T-helper 17 cell (primary cell): ENCODE measurements at places on chromosomes 1 and 21.

GRCh38 chr1:20958430-20958829 is 171.3 kb upstream of the HP1BP3 start:
- no peak for DNase-seq

DNA sequence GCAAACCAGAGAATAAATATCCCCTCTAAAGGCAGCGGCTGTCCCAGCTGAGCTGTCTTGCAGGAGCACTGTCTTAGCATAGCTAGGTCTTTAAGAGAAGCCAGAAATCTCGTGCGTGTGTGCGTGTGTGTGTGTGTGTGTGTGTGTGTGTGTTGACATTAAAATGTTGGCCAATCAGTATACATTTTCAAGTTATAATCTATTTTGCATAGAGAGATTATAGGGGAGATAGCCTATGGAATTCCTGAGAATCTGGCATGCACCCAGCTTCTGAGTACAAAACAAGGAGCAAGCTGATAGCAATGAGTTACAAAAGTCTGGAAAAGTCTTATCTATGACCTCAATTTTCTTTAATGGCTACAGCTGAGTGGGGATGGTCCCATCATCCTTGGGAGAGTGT is 17.7 kb downstream of the METTL13 start:
- DNase-seq = no peak

DNA sequence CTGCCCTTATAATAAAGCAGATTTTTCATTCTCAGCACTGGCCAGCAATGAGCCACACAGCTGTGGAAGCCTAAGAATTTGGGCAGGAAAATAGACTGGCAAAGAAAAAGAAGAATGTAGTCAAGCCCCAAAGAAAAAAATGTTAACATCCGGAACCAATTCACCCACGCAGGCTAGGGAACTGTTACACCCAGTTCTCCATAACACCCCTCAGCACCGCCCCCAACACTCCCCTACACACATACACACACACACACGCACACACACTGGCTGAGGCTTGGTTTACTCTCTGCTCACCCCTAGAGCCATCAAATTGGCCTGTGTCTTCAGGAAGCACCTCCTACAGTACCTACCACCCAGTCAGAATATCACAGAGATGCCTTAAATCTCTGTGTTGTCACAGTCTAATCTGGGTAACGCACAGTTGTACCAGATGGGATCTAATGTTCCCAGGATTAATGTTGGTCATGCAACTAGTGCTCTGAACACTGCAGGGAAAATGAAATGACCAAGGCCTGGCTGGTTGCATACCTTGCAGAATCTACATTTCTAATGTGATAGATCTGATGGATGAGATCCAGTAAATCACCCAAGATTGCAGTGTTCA is 14.5 kb downstream of the TBX15 start:
- no peak for DNase-seq

GRCh38 chr1:11539850-11540772 is 61.2 kb downstream of the DISP3 start:
- no peak for DNase-seq

- DNase-seq = no peak
Observed at GRCh38 chr1:29807689-29808088, 571.4 kb downstream of the PTPRU start.

- no peak for DNase-seq
Observed at GRCh38 chr1:183515002-183515689, 42.8 kb downstream of the SMG7 start.

DNA sequence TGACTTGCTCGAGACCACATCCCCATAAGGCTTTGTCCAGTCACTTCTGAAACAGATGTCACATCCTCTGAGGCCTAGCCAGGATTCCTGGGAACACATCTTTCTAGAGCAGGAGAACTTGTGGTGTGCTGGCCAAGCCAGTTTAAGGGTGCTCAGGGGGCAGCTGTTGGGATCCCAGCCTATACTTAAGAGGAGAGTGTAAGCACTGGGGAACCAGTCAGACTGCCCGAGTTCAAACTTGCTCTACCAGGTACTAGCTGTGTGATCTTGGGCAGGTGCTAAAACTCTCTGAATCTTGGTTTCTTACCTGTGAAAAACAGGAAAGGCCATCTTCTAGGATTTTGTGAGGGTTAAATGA is 15.6 kb upstream of the LY9 start:
- DNase-seq = no peak

DNA sequence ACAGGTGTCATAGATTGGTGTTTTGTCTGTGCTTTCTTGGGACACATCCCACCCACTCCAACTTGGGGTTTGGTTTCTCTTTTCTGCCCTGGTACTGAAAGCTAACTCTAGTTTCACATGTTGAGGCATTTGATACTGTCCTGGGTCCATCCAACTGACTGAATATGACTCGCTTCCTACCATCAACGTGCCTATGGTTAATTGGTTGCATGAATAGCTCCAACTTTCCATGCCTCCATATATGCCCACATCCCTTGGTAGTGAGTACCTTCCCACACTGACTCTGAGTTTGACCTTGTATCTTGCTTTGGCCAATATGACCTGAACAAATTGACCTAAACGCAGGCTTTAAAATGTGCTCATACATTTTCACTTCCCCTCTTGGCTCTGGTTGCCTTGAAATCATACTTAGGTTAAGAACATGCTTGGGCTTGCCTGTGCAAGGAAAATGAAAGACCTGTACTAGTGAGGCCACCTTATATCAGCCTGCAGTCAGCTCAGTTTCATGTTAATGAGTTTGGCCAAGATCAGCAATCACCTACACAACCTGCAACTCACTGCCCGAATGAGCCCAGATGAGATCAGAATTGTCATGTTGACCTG is 81.0 kb upstream of the KCNK2 start:
- DNase-seq = no peak

- DNase-seq = no peak
Observed at GRCh38 chr21:45295576-45296365, 8.1 kb upstream of the POFUT2 start.

- no peak for DNase-seq
Observed at GRCh38 chr1:9399510-9400424, 107.1 kb downstream of the SPSB1 start.

DNA sequence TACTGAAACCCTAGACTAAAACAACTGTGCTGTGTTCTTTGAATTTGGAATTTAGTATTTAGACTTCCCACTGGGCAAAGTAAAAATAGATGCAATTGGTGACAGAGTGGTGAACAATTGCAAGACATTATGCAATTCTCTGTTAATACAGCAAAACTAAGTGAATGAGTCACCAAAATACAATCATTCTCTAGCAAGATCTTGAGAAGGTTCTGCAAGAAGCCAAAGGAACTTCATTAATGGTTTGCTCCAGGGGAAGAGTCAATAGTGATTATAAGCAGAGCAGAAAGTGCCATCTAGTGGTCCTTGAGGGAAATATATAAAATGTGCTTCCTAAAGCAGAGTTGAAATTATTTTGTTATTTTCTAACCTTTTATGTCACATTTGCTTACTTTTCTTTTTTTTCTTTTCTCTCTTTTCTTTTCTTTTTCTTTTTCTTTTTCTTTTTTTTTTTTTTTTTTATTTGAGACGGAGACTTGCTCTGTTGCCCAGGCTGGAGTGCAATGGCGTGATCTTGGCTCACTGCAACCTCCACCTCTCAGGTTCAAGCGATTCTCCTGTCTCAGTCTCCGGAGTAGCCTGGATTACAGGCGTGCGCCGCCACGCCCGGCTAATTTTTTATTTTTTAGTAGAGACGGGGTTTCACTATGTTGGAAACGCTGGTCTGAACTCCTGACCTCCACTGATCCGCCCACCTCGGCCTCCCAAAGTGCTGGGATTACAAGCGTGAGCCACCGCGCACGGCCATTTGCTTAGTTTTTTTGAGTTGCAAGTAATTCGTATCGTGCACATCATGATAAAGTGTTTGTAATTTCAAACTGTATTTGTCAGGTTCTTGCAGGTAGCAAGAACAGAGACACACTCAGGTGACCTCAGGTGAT is 99.2 kb downstream of the CTH start:
- DNase-seq = no peak

DNA sequence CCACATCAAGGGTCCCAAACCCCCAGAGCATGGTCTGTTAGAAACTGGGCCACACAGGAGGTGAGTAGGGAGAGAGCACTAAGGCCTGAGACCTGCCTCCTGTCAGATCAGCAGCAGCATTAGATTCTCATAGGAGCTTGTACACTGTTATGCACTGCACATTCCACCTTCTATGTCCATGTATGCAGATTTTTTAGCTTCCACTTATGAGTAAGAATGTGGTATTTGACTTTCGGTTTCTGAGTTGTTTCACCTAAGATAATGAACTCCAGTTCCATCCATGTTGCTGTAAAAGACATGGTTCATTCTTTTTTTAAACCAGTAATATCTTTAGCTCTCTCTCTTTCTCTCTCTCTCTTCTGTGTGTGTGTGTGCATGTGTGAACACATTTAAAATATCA is 663 bp upstream of the GBP6 start:
- no peak for DNase-seq

- DNase-seq = no peak
Observed at GRCh38 chr1:155698382-155699038, 9.6 kb downstream of the DAP3 start.

GRCh38 chr1:231591466-231591865 is 35.1 kb upstream of the DISC1 start:
- no peak for DNase-seq

DNA sequence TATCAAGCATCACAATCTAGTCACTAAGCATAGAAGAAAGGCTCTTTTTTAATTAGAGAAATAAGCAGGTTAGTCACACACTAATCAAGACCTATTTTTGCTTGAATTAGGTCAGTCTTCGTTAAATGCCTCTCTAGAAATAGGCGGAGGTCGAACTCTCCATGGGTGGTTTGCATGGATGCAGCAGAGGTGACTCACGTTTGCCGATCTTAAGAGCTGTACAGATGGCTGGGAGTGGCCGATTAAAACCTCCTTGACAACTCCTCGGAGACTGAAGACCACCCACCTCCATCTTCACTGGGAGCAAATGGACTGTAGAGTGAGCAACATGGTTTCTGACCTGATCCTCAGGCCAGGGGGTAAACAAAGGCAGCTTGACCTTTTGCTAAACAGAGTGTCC is 249.3 kb downstream of the ZNF648 start:
- DNase-seq = no peak

GRCh38 chr1:65250826-65251225 is 58.5 kb upstream of the DNAJC6 start:
- no peak for DNase-seq

GRCh38 chr1:179745131-179745611 is 2.1 kb downstream of the FAM163A start:
- no peak for DNase-seq

DNA sequence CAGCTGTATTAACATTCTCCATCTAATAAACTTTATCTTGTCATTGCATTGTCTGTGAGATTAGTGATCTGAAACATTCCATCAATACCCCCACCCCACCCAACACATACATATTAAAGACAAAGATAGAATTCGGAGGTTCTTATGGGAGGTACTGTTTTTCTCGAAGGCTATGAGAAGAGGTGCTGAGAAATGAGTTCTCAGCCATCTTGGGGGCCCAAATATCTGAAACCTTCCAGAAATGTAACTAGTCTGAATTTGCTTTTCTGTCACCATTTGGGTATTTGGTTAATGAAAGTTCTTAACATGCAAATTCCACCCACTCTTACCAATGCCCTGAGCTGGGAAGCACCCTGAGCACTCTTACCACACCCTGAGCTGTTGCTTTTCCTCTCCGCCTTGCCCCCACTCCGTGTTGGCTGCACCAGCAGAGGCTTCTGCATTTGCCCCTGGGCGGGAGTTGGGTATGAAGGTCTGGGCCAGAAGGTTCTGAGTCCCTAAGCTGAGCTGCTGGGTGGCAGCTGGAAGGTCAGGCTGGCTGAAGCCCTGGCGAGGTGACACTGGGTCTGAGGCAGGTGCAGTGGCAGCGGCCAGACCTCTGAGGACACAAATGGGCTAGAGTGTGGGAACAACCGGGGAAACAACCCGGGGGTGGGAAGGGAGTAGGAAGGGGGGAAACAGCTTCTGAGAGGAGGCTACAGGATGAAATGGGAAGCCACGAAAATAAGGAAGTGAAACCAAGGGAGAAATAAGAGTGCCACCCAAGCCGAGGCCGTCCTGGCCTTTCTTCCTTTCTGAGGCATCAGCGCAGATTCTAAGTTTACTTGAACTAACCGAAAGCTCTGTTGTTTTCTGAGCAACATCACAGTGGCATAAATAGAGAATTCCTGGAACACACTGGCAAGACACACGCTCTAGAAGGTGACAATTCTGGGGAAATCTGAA is 26.3 kb upstream of the IER5 start:
- no peak for DNase-seq

DNA sequence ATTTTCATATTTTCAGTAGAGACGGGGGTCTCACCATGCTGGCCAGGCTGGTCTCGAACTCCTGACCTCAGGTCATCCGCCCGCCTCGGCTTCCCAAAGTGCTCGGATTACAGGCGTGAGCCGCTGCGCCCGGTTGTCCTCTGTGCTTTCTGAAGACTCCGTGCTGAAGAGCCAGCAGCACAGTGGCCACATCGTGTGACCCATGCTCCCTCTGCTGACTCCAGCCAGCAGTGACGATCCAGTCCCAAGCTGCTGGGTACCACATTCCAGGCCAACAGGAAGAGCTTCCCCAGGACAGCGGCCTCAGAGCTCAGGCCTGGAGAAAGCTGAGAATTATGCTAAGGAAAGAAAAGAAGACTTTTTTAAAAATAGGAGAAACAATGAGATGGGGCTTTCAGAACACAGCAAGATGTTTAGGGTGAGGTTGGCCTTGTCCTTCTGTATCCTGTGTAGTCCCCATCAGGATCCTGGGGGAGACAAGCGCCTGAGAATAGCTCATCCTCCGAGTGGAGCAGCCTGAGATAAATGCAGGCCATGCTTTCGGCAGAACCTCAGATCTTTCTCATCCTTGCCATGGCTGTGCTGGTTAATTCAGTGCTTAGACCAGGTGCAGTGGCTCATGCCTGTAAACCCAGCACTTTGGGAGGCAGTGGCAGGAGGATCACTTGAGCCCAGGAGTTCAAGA is 207.1 kb downstream of the SLC35F3 start:
- DNase-seq = no peak

GRCh38 chr1:238364214-238364892 is 473.6 kb upstream of the ZP4 start:
- no peak for DNase-seq

- no peak for DNase-seq
Observed at GRCh38 chr1:100267284-100267683, 1.3 kb downstream of the RTCA start.

DNA sequence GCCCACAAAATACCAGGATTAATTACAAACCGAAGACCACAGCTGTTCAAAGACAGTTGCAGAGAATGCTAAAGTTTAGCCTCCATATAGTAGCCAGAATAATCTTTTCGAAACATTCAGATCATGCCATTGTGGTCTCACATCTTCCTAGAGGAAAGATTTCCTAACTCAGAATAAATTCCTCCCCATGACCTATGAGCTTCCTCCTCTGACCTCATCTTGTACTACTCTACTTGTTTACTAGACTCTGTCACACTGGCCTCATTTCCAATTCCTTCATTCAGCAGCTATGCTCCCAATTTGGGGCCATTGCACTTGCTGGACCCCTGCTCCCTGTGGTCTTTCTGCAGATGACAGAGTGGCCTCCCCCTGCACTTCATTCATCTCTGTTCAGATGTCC is 71.8 kb upstream of the LRRC53 start:
- no peak for DNase-seq

- no peak for DNase-seq
Observed at GRCh38 chr1:166064313-166064926, 102.4 kb downstream of the FAM78B start.
